ENCODE measurements at places on chromosomes 6 and 20. TPM values are rescaled to one million over a fixed set of nuclear protein-coding genes. Genes with fewer than 3 reads are reported as not detected.
A peak's percentile ranks its signal among the peaks of the same experiment; 100 is the strongest.

DNA sequence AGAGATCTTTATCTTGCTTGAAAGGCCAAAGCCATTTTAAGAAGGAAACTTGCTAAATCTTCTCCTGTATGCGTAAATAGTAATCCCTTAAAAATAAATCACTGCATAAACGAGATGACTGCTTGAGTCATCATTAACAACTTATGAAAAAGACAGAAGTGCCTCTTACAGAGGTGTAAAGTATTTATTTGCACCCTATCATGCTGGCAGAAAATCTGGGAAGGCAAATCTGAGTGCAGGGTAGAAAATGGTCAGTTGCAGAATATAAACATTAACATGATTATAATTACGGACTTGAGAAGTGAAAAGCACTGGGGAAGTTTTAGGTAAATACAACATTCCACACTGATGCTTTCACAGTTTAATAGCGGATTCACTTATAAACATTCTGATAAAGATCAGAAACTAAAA is 67.5 kb upstream of the FBXO30 start:
- no peak for DNase-seq
- H3K27me3 ChIP-seq: no peaks in the 10 kb centered on the region
- no peak overlapping the region for H3K4me3 ChIP-seq

GRCh38 chr6:159282421-159282820 is 113.2 kb downstream of the FNDC1 start:
- no peaks in the 10 kb centered on the region for H3K36me3 ChIP-seq
- H3K4me3 ChIP-seq: no peak overlapping the region

DNA sequence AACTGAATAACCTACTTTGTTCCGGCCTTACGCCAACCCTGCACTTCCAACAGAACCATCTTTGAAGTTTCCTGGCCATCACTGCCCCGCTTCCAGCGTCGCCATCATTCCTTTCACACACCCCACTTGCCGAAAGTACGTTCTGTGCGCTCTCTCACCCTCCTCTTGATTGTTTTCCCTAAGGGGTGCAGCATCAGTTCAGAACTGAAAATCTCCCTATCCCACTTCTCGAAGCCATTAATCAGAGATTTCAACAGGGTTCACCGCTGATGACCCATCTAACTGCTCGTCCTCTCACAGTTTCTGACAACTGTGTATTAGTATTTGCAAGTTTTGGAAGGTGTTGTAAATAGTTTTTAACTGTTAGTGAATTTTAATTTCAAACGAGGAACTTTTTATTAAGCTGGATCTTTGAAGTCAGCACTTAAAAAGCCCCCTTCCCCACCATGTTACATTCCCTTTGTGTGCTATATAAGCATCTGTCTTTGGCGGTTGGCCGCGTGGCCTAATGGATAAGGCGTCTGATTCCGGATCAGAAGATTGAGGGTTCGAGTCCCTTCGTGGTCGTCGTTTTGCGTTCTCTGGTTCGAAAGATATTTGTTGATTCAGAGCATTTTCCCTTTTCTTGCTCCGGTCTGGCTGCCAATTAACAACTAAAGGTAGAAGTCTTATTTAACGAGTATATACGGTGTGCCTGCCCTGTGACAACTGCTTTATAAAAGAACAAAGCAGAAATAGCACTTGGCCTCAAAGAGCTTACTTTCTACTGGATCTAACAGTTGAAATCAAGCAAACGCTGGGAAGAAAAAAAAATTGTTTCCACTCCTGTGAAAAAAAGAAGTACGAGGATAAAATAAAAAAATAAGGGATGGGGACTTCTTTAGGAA is 42.6 kb downstream of the TRIM27 start:
- no peak overlapping the region for H3K27ac ChIP-seq
- peak; percentile 96 for DNase-seq

GRCh38 chr6:148240861-148241477 is 101.7 kb upstream of the SASH1 start:
- H3K4me3 ChIP-seq: no peak overlapping the region
- no peaks in the 10 kb centered on the region for H3K27me3 ChIP-seq
- DNase-seq: peak; percentile 34
- H3K36me3 ChIP-seq: no peaks in the 10 kb centered on the region

DNA sequence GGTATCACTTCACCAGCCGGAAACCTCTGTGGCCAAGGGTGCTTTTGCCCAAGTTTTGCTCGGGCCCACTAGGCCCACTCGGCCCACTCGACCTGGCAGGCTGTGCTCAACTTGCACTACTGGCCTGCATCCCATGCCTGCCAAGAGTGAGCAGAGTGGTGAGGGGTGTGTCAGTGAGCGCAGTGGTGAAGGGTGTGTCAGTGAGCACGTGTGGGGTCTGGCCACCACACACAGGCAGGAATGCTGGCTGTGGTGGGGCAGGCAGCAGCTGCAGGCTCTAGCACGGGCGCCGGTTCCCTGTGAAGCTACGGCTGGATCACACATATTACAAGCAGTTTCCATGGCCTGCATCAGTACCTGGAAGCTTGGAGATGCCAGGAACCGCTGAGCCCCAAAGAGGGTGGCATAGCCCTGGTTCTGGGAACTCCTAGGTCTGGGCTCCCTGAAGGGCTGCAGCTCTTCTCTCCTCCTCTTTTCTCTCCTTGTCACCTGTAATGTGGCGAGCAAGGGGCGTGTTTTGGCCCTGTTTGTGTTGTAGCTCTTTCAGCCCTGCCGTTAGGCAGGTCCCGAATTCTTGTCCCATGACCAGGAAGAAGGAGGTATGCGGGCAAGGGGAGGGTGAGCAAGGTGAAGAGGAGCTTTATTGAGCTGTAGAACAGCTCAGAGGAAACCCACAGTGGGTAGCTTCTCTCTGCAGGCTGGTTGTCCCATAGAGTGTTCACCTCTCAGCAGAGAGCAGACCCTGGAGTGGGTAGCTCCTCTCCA is 51.0 kb upstream of the CLDN20 start:
- H3K27ac ChIP-seq: no peak overlapping the region
- peaks cover 6% of the 10 kb centered on the region for H3K36me3 ChIP-seq
- no peaks in the 10 kb centered on the region for H3K27me3 ChIP-seq

GRCh38 chr6:148407372-148407771 is 64.7 kb downstream of the SASH1 start:
- H3K27me3 ChIP-seq: no peaks in the 10 kb centered on the region
- no peaks in the 10 kb centered on the region for H3K36me3 ChIP-seq
- DNase-seq: no peak
- H3K27ac ChIP-seq: no peak overlapping the region
- peaks cover 6% of the 10 kb centered on the region for H3K4me1 ChIP-seq
- no peak overlapping the region for H3K4me3 ChIP-seq

DNA sequence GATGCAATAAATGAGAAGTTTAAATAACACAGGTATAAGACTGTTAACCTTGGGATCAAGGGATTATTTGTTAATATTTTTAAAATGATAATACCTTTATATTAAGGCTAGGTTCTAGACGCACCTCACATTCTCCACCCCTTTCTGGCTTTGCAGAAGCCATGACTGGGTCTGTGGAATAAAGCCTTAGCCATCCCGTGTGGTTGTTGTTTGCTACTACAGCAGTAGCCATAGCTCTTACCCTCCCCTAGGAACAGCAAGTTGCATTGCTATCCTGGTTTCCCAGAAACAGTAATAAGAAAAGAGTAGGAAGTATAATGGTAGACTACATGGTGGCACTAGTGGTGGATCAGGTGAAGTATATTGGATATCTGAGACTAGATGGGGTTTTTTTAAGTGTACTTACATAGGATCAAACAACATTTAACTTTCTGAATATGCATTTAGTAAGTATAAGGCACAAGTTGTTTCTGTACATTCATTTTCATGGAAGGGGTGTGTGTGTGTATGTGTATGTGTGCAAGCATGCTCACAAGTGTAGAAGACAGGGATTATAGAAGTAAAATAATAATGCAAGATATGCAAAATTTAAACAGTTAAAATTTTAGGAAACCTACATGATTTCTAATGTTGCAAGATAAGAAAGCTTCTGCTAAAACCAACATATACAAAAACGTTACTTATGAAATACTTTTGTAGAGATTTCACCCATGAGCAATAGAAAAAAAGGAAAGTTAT is 384.2 kb downstream of the PRKN start:
- no peak overlapping the region for H3K4me3 ChIP-seq
- H3K36me3 ChIP-seq: no peaks in the 10 kb centered on the region
- no peak overlapping the region for H3K27ac ChIP-seq

The HAO1 gene
- total RNA-seq: not detected

DNA sequence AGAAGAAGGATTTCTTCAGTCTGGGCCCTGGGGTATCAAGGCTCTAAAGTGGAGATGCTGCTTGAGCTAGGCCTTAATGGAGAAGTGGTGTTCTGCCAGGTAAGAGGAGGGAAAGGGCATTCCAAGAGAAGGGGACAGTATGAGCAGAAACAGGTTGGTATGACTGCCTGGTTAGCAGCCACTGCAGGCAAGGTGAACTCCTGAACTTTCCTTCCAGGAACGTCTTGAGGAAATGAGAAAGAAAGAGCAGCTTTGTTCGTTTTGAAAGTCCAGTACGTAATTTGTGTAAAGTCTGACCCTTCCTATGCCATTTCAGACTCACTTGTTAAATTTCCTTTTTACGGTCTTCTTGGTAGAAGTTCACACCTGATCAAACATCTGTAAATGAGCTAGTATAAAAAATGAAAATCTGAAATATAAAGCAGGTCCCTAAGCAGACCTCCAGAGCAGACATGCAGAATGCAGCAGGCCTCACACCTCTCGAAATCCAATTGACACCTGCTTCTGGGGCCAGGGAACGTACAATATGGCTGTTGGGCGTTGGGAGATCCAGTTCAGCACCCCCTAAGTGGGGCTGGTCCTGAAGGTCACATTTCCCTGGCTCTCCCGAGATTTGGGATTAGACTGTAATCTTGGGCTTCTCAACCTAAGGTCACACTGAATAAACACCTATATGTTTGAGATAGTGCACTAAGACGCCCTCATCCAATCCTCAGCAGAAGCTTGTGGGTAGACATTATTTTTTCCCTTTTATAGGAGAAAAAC is 33.6 kb downstream of the MYLK4 start:
- no peak overlapping the region for H3K4me3 ChIP-seq
- H3K36me3 ChIP-seq: no peaks in the 10 kb centered on the region
- no peak for DNase-seq
- H3K27me3 ChIP-seq: no peaks in the 10 kb centered on the region
- H3K27ac ChIP-seq: no peak overlapping the region

The DEFB121 gene
- total RNA-seq: not detected

- no peaks in the 10 kb centered on the region for H3K4me1 ChIP-seq
- no peaks in the 10 kb centered on the region for H3K36me3 ChIP-seq
- no peaks in the 10 kb centered on the region for H3K27me3 ChIP-seq
- no peak overlapping the region for H3K4me3 ChIP-seq
- H3K27ac ChIP-seq: no peak overlapping the region
- DNase-seq: no peak
These were observed 11.8 kb upstream of the OPN5 start for GRCh38 chr6:47769982-47770381.

GRCh38 chr6:54579011-54579410 is 267.6 kb upstream of the FAM83B start:
- no peak overlapping the region for H3K27ac ChIP-seq
- no peak overlapping the region for H3K4me3 ChIP-seq
- no peaks in the 10 kb centered on the region for H3K4me1 ChIP-seq
- H3K27me3 ChIP-seq: no peaks in the 10 kb centered on the region

GRCh38 chr6:143405373-143406154 is 44.9 kb downstream of the ADAT2 start:
- no peak for DNase-seq
- H3K36me3 ChIP-seq: no peaks in the 10 kb centered on the region
- H3K4me3 ChIP-seq: no peak overlapping the region
- no peaks in the 10 kb centered on the region for H3K27me3 ChIP-seq

DNA sequence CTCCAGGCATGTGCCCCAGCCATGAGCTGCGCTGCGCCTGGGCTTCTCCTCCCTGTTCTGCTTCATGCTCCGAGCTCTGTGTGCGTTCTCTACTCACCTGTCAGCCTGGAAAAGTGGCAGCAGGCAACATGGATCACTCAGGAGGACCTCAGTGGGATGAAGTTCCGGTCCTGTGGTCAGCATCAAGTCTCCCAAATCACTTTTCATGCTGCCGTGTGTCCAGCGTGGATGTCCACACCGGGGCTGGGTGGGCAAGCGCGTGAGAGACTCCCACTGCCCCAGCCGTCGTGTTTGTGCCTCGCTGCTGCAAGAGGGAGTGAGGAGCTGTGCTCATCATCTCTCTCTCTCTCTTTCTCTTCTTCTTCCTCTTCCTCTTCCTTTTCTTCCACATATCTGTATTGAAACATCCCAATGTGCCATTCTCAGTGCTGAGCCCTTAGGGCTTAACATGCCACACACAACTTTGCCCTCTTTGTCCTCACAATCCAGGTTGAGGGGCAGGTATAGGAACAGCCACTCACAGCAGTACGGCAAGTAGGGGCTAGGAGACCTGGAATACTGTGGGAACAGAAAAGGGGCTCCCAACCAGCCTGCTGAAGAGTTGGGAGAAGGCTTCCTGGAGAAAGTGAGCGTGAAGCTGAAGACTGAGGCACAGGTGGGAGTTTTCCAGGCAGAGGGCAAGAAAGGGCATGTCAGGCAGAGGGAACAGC is 3.8 kb upstream of the PDYN start:
- DNase-seq: no peak
- no peaks in the 10 kb centered on the region for H3K27me3 ChIP-seq
- no peak overlapping the region for H3K27ac ChIP-seq

DNA sequence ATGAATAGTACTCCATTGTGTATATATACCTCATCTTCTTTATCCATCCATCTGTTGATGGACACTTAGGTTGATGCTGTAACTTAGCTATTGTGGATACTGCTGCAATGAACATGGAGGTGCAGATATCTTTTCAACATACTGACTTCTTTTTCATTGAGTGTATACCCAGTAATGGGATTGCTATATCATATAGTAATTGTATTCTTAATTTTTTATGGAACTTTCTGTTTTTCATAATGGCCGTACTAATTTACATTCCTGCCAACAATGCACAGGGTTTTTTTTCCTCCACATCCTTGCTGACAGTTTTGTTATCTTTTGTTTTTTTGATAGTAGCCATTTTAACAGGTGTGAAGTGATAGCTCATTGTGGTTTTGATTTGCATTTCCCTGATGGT is 5.2 kb downstream of the CCN2 start:
- H3K27ac ChIP-seq: no peak overlapping the region
- peaks cover 18% of the 10 kb centered on the region for H3K4me1 ChIP-seq
- no peak for DNase-seq
- H3K4me3 ChIP-seq: no peak overlapping the region
- H3K27me3 ChIP-seq: no peaks in the 10 kb centered on the region

GRCh38 chr6:25700761-25701160 is 48.7 kb downstream of the SCGN start:
- H3K27ac ChIP-seq: no peak overlapping the region
- H3K36me3 ChIP-seq: no peaks in the 10 kb centered on the region
- no peak overlapping the region for H3K4me3 ChIP-seq
- no peak for DNase-seq

DNA sequence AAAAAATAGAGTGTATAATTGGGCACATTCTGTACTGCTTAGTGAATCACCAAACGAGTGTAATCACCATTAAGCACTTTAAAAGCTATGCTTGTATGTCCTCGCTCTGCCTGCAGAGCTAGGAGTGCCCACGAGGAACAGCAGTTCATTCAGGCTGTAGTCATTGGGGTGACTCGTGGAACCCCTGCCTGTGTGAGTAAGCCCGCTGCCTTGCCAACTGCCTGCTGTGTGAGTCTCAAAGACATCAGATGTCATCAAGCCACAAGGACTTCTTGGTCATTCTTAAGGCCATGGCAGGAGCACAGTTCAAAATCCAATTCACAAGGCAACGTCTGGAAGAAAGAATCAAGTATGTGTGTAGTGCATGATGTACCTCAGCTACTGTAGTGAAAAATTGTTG is 60.4 kb downstream of the FOXO3 start:
- H3K27me3 ChIP-seq: no peaks in the 10 kb centered on the region
- peaks cover 50% of the 10 kb centered on the region for H3K4me1 ChIP-seq
- H3K36me3 ChIP-seq: no peaks in the 10 kb centered on the region
- DNase-seq: no peak
- H3K4me3 ChIP-seq: no peak overlapping the region

The GABRR2 gene
- 1.3 TPM for total RNA-seq

Measured in lung (tissue), 17 donors.